ENCODE measurements at places on chromosomes 5 and 9.

GRCh38 chr9:101226803-101227202, 158.0 kb downstream of the BAAT start:
- DNase-seq, result no peak

GRCh38 chr5:98865690-98866089, 63.1 kb downstream of the CHD1 start:
- no peak for DNase-seq

GRCh38 chr5:175681045-175681967, 23.4 kb downstream of the HRH2 start:
- peak; percentile 42 for DNase-seq

GRCh38 chr5:146624179-146624578, 108.2 kb upstream of the GPR151 start:
- DNase-seq, result no peak

GRCh38 chr9:133506653-133507038, 18.1 kb downstream of the MYMK start:
- no peak for DNase-seq

GRCh38 chr5:136309376-136309775, 56.0 kb downstream of the TRPC7 start:
- no peak for DNase-seq

- DNase-seq, result no peak
These were observed 83.3 kb downstream of the ARL15 start for GRCh38 chr5:54227109-54227508.

GRCh38 chr5:149002053-149002452, 60.8 kb downstream of the SH3TC2 start:
- DNase-seq, result no peak

- no peak for DNase-seq
These were observed 15.5 kb upstream of the PLK2 start for GRCh38 chr5:58475404-58475803.

DNA sequence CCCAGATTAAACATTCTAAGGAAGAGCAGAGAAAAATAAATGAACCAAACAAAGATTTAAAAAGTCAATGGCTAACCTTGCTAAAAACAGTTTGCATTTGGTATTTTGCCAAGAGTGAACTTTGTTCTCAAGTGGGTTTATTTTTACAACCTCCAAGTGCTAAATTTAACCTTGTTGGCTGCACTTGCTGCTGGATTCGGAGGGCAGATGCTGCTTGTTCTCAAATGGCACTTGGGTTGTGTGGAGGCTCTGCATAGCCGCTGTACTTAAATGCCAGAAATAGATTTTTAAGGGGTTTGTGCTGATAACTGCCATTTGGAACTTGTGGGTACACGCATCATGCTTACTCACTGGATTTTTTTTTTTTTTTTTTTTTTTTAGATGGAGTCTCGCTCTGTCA, 13.3 kb upstream of the SPATA24 start:
- DNase-seq, result peak; percentile 82

- DNase-seq, result peak; percentile 29
These were observed 32.7 kb upstream of the RIC1 start for GRCh38 chr9:5596173-5596572.

GRCh38 chr9:37167456-37168047, 47.2 kb downstream of the ZCCHC7 start:
- DNase-seq, result no peak

DNA sequence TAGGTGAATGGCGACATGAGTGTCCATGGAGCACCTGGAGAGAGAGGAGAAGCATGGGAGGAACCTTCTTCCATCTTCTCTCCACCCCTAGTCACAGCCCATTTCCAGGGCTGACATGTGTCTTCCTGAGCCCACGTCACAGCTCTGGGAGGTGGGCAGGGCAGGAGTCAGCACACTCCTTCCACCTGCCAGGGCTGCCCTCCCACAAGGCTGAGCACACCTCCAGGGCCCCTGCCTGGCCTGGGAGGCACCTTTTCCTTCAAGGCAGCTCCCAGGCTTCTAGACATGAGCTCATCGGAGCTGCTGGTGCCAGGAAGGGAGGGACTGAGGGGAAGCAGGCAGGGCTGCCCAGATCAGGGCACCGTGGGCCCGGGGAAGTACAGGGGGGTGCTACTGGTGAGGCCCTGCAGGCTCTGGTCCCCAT, 13.6 kb upstream of the SYNPO start:
- no peak for DNase-seq

DNA sequence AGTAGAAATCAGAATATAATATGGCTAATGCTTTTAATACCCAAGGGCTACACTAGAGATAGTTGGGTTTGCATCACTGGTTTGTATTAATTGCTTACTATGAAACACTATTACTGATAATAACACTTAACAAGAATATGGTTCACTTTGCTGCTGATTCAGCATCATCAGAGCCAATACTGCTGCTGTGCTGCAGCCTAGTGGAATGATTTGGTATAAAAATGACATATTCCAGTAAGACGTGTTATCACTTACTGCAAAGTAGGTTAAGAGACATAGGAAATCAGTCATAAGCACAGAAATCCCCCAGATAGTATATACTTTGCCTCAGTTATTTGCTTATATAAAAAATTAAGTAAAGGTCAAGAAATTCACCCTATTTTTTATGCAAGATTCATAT, 2.8 kb downstream of the CDH10 start:
- no peak for DNase-seq

DNA sequence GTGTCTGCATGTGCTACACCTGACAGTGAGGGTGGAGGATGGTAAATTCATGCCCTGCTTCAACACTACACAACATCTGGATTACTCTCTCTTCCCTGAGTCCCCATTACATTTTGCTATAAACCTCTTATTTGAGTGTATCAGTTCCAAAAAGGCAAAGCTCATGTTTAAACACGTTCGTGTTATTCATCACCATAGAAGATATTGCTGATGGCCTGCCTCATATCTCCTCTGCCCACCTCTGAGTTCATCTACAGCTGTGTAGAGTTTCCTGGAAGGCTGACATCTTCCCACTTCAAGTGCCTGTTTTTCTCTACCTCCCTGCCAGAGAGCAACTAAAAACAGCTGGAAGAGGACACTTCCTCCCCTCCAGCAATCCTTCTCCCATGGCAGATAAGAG, 433.2 kb downstream of the ISL1 start:
- DNase-seq, result no peak

DNA sequence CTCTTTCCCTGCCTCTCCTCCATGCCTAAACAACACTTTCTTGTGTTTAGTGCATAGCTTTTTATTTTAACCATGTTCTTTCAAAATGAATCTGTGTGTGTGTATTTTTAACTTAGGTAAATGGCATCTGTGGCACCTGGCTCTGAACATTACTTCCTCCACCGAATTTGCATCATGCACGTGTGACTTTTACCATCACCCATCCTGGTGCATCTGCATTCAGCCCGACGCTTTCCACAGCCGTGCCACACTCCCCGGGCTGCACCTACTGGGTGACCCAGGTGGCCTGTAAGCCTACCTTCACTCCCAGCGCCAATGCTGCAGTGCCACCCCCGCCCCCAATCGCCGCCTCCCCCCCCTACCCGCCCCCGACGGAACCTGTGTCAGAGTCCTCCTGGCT, 12.7 kb upstream of the FCN1 start:
- no peak for DNase-seq

GRCh38 chr5:143153332-143154119, 250.0 kb downstream of the NR3C1 start:
- DNase-seq, result no peak

DNA sequence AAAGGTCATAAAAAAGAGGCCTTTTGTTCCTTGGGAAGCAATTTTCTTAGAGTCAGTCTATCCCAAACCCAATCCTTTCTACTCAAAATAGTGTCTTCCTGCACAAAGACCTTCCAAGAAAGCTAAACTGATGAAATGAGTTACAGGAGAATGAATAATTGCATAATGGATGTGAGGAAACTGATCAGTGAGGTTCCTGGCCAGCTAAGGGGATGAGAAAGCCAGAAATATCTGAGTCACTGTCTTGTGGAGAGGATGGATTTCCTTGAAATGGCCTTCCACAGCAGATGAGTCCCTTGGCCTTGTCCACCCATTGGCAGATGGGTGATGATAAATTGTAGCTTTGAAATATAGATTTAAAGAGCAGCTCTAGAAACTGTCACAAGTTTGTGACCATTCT, 756.1 kb downstream of the DNAH5 start:
- DNase-seq, result no peak

- no peak for DNase-seq
These were observed 23.5 kb downstream of the KLF9 start for GRCh38 chr9:70390933-70391341.

GRCh38 chr5:6542421-6543345, 90.2 kb downstream of the NSUN2 start:
- no peak for DNase-seq

- no peak for DNase-seq
These were observed 253.0 kb downstream of the EPB41L4A start for GRCh38 chr5:112165897-112166737.

- no peak for DNase-seq
These were observed 754 bp downstream of the ZFR start for GRCh38 chr5:32443541-32444430.

GRCh38 chr9:78354989-78355388, 58.1 kb downstream of the PSAT1 start:
- DNase-seq, result no peak

DNA sequence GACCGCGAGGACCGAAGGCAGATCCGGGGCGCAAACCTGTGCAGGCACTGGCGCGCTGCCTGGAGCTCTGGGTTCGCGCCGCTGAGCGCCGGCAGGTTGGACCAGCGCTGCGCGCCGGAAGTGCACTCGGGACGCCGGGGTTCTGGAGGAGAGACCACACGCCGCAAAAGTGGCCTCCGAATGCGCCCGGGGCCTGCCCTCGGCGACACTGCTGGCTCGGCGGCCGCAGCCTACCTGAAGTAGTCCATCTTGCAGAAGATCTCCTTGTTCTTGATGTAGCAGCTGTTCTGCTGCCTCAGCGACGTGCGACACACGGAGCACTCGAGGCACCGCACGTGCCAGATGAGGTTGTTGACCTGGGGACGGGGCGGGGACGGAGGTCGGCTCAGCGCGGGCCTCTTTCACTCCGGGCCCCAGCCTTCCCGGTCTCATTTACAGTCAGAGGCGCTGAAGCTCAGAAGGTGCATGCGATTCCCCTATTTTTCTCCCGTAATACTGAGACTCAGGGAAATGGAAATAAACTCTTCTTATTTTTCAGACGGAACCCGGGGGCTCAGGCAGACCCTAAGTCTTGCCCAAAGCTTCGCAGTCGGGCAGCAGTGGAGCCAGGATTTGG, 2.5 kb downstream of the LHX6 start:
- no peak for DNase-seq

DNA sequence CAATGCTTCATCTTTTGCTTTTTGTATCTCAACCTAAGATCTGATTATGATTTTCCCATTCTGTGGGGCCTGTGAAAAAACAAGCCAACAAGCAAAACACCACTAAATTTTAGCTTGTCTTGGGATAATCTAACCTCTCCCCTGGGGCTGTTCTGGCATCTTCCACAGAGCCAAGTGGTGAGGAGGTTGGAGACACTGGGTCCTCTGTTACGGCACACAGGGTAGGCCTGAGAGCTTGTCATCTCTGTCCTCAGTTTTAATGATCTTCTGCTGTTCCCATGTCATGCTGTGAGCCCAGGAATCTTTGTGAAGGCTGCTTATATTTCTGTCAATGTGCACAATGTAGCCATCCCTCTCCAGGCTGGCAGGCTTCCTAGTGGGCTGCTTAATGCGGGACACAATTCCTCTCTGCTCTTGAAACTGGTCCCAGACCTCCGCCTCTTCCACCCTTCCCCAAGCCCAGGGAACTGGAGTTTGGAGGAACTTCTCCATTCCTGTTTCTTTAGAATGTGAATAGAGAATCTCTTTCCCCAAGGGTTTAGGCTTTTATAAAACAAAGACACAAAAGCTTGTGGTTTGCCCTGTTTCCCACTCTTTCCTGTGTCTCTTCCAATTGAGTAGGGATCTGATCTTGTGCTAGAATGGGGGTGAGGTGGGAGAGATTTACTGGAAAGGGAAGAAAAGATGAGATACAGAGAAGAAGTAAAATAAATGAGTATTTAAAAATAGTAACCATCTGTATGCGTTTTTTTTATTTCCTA, 30.9 kb upstream of the SEMA6A start:
- DNase-seq, result no peak

DNA sequence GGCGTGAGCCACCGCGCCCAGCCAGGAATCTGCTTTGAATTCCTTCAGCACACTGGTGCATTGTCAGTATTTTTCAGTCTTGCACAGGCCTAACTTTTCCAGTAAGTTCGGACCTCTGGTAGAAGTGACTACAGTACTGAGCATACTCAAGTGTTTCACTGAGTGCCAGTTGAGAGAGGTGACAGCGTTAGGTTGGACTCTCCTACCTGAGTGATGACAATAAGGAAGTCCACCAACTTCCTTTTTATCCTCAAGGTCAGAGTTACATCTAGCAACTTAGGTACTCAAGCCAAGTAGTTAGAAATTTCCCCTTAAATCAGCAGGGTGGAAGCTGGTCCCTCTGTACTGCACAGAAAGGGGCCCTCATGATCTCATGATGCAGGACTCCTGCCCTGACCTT, 26.0 kb upstream of the FSD1L start:
- no peak for DNase-seq

GRCh38 chr9:120505186-120505585, 74.8 kb downstream of the CDK5RAP2 start:
- no peak for DNase-seq

DNA sequence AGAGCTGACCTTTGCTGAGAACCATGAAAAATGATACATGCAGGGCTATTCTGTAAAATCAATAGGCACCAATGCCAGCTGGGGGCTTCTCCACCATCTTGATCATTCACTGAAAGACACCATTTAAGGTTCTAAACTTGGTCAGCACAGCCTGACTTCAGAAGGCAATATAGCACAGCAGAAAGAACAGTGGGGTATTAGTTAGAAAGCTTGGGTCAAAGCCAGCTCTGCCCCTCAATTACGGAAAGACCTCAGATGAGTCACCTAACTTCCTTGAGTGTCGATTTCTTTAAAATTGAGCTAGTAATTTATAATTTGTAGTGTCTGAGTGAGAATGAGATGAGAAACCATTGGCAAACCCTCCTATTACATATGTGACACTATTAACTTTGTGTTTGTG, 3.4 kb downstream of the TNC start:
- no peak for DNase-seq

GRCh38 chr5:18745988-18746615, 1111.8 kb downstream of the TAF11L14 start:
- peak; percentile 64 for DNase-seq

- no peak for DNase-seq
These were observed 29.6 kb downstream of the PSMB7 start for GRCh38 chr9:124385623-124386022.

- DNase-seq, result no peak
These were observed 123.9 kb downstream of the TLE4 start for GRCh38 chr9:79695531-79696175.

GRCh38 chr9:86812616-86813015, 134.7 kb downstream of the GAS1 start:
- no peak for DNase-seq
